Right atrium auricular region (tissue), 2 donors: ENCODE measurements at places on chromosomes 2 and 18. TPM values are rescaled to one million over a fixed set of nuclear protein-coding genes. Genes with fewer than 3 reads are reported as not detected.

- no peak overlapping the region for H3K27ac ChIP-seq
- no peak overlapping the region for H3K4me3 ChIP-seq
- no peaks in the 10 kb centered on the region for H3K27me3 ChIP-seq
- DNase-seq = no peak
- H3K36me3 ChIP-seq = peaks cover 85% of the 10 kb centered on the region
- peaks cover 4% of the 10 kb centered on the region for H3K4me1 ChIP-seq
Measured at GRCh38 chr2:200471928-200472645, 37.8 kb downstream of the KCTD18 start.

DNA sequence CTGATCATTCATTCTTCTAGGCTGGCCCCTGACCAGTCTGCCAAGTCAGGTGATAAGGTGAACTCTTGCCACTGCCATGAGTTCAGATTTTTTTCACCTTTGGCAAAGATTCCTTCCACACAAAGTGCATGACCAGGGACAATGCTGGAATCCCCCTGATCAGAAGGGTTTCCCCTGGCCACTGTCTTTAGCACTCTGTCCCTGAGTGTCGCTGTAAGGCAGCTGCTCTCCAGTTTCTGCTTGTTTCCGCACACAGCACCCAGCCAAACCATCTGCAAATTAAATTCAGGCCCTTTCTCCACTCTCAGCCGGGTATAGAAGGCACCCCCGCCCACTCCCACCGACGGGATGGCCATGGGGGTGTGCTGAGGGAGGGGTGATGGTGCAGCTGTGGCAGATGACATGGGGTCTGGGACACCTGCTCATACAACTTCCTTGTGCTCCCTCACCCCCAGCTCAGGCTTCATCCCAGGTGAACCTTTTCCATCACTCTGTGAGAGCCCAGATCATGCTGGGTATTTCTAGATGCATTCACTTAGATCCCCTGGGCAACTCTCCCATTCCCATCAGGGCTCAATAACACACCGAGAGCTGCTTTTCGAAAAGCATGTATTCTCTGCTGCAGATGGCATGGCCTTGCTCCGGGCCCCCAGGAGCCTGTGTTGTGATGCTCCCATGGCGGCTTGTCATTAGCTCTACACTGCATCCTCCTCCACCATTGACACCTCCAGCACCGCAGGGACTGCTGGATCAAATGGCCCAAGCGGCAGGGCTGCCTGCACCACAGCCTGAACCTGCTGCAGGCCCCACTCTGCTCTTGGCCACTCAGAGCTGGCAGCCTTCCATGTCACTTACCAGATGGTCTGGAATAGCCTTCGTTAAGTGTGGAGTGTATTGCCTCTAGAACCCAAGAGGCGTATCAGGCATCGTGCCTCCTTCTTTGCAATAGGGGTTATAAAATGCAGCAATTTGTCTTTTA lies 52.3 kb upstream of the ROCK2 start:
- no peak overlapping the region for H3K4me3 ChIP-seq
- H3K27ac ChIP-seq = no peak overlapping the region
- H3K27me3 ChIP-seq = no peaks in the 10 kb centered on the region
- no peaks in the 10 kb centered on the region for H3K36me3 ChIP-seq
- no peak for DNase-seq

DNA sequence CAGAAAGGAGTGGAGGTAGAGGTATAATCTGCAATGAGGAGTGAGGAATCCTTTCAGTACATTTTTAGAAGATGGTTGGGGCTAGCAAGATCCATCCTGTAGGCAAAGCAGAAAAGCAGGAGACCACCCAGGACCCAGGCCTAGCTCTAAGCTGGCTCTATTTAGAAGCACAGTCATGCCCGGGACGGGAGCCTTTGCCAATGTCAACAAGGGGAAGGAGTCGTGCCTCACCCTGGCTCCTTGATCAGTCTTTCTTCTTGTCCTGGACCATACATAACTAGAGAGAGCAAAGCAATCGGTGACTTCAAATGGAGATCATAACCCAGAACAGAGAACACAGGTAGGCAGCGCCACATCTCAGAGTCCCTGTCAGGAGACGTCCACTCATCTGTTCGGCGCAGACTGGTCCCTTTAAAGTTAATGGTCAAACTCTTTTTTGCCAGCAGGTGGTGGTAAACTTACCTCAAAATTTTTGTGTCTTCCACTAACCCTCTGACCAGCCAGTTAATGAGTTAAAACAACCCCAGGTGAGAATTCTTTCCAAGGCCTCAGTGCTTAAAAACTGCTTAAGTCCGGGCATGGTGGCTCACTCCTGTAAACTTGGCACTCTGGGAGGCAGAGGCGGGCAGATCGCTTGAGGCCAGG lies 8.0 kb downstream of the MC5R start:
- H3K36me3 ChIP-seq = no peaks in the 10 kb centered on the region
- H3K4me1 ChIP-seq = no peaks in the 10 kb centered on the region
- H3K4me3 ChIP-seq = no peak overlapping the region
- no peaks in the 10 kb centered on the region for H3K27me3 ChIP-seq
- H3K27ac ChIP-seq = no peak overlapping the region

SERPINB12 gene
- total RNA-seq = not detected

- no peak overlapping the region for H3K4me3 ChIP-seq
- no peaks in the 10 kb centered on the region for H3K27me3 ChIP-seq
- peaks cover 31% of the 10 kb centered on the region for H3K36me3 ChIP-seq
- DNase-seq = no peak
Measured at GRCh38 chr2:47008381-47009252, 93.0 kb upstream of the MCFD2 start.

DNA sequence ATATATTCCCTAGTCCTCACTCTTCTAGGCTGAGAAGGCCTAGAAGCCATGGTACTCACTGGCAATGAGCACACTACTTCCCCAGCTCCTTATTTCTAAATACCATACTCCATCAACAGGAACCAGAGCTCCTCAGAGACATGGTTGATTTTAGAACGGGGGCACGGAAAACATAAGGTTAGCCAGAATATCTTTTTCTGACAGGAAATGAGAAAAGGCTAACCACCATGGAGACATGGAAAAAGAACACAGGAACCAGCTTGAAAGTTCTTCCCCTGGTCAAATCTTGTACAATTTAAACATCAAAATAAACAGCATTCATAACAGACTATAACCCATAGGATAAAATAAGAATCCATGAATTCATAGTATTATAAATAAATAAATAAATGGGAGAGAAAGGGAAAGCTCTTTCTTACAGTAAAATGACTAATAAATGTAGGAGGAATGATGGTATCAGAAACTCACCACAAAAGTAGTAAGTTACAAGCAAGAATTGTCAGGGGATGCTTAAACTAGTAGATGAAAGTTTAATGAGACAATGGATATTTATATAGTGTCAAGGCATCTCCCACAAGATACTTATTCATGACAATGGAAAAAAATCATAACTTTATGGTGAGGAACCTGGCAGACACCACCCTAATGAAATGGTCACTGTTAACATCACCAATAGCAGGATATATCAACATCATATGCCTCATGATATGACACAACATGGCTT lies 20.6 kb upstream of the GCC2 start:
- H3K4me3 ChIP-seq = no peak overlapping the region
- H3K27me3 ChIP-seq = no peaks in the 10 kb centered on the region
- no peak overlapping the region for H3K27ac ChIP-seq
- no peaks in the 10 kb centered on the region for H3K4me1 ChIP-seq

GRCh38 chr2:9266711-9267110 lies 60.1 kb downstream of the ASAP2 start:
- DNase-seq = no peak
- H3K36me3 ChIP-seq = no peaks in the 10 kb centered on the region
- no peaks in the 10 kb centered on the region for H3K27me3 ChIP-seq
- H3K4me1 ChIP-seq = peaks cover 42% of the 10 kb centered on the region
- no peak overlapping the region for H3K27ac ChIP-seq
- no peak overlapping the region for H3K4me3 ChIP-seq
